ENCODE measurements at places on chromosomes 5 and 9.

DNA sequence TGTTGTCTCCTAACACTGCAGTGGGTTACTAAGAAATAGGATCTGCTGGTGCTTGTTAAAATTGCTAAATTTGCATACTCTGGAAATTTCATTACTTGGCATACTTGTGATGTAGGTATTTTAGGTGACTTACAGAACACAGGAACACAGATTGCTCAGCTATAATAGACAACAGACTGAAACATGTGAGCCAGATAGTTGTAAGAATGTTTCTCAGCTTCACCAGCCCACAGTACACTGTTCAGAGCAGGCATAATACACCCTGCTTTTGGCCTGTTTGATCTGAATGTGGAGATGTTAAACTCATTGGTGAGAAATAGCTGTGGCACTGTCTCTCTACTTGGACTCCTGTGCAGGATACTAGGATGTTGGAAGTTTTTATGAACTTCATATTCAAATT, 275.7 kb downstream of the CSNK1G3 start:
- DNase-seq = no peak

- DNase-seq = no peak
These were observed 422.7 kb downstream of the DMAC1 start for GRCh38 chr9:7376833-7377232.

DNA sequence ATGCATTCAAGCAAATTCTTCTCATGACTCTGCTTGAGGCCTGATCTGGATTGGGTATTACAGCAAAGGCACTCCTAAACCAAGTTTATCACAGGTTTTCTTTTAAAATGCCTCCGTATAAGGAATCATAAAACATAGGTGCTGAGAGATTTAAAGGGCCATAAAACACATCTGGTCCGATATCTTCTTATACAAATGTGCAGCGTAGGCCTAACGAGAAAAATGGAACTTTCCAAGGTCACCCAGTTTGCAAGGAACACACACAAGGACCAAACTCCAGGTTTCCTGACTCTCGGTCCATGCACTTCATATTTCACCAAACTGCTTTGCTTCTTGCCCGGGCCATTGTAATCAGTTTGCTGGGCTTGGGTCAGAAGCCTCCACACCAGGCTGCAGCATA, 22.1 kb downstream of the SH3RF2 start:
- DNase-seq = no peak

DNA sequence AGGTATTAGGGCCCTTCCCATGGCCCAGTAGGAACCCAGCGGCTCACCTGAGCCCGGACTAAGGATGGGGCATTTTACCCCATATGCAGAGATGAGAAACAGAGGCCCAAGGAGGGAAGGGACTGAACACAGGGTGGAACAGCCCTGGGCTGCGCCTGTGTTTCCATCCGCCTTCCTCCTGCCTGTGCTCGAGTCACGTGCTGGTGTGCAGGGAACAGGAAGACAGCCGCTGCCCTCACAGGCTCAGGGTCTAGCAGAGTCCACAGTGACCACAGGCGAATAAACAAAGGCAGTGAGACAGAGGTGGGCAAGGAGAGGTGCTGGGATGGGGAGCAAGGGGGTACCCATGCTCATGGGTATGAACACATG, 129.4 kb downstream of the C9orf50 start:
- no peak for DNase-seq

GRCh38 chr5:16550316-16550952, 66.4 kb downstream of the RETREG1 start:
- peak; percentile 66 for DNase-seq

GRCh38 chr9:20479419-20480155, 142.7 kb downstream of the MLLT3 start:
- no peak for DNase-seq

- no peak for DNase-seq
These were observed 527.8 kb downstream of the MTRR start for GRCh38 chr5:8396756-8397155.

- DNase-seq = no peak
These were observed 26.9 kb downstream of the GOLM1 start for GRCh38 chr9:86072394-86072877.

- DNase-seq = no peak
These were observed 7.6 kb downstream of the GFI1B start for GRCh38 chr9:132986114-132986513.

DNA sequence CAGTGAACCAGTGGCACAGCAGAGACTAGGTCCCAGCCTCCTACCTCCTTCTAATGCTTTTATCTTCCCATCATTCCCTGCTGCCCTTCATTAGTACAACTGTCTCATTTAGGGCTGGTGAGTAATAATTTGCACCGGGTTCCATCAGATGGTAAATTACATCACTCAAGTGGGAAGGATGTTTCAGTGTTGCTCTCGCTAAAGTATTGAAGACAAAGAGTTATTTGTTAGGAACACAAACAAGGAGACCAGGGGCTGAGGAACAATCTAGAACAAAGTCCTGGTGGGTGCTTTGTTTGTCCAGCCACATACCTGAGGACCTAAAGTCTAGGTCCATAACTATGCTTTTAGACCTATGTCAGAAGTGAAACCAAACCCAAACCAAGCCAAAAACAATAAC, 52.4 kb downstream of the SEC61B start:
- no peak for DNase-seq

DNA sequence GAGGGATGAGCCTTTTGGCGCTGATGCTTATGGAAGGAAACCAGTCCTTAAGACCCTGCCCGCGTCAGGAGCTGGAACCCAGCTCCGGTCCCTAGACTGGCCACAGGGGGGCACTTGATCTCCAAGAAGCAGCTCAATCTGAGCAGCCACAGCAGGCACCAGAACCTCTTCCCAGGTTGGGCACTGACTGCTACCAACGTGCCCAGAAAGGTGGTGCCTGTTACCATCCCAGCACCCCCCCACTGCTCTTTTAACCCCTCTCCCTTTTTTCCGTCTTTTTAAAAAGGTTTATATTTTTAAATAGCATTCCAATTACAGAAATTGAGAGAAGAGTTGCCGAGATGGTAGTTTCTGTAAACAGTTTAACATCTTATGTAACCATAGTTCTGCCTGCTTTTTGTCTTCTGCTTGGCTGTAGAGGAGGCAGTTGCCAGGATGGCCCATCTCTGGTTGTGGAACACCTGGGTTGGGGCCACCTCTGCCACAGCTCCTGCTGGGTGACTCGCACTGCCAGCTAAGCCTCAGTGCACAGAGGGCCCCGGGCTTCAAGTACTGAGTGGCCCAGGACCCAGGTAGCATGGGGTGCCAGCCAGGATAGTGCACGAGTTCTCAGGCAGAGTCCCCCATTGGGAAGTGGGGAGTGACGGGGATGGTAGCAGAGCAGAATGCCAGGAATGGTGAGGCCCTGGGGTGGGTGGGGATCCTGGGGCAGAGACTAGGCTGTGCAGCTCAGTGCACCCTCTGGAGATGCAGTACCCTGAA, 62.8 kb downstream of the PFDN1 start:
- peak; percentile 83 for DNase-seq

GRCh38 chr9:97313746-97314145, 6.3 kb downstream of the CCDC180 start:
- DNase-seq = no peak

DNA sequence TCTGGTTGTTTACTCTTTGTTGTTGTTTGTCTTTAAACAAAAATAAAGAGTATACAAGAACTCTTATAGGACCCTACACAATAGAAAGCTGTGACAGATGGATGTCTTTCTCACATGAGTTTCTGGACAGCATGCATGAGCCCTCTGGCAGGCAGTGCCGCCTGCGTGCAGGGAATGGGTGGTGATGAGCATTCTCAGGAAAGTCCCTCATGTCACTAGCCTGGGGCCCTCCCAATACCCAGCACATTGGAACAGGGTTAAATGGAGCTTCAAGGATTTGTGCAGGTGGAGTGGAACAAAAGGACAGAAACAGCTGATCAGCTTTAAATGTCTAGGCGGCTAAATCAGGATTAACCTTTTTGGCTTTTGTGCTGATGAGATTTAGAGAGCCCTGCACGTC, 181.0 kb upstream of the CD180 start:
- peak; percentile 34 for DNase-seq

- no peak for DNase-seq
These were observed 79.0 kb downstream of the GTF3C4 start for GRCh38 chr9:132749306-132749705.

DNA sequence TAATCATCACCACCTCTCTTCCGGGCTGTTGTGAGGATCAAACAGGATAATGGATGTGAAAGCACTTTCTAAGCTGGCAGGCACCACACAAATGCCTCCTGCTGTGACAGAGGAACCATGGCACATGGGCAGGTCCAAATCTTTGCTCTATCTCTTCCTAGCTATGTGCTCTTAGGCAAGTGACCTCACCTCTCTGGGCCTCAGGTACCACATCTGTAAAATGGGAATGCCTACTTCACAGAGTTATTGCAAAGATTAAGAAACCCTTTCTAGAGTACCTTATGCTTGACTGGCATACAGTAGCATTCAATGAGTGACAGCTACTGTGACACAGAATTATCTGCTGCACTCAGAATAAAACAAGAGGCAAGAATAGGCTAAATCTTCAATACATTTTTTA, 51.6 kb downstream of the CDK5RAP2 start:
- DNase-seq = no peak

DNA sequence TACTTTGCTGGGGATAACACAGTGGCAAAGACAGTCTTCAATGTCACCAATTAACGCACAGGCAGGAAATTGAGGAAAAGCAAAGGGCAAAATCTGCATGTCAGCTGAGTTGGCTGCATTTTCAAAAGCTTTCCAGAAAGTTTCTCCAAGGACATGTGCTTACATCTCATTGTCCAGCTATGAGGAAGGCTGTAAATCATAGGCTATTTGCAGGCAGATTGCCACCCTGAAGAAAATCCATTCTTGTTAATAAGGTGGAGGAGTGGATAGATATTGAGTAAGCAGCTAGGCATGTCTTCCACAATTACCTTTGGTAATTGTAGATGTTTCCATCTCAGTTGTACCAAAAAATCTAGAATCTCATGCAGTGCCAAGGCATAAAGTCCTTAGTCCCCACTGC, 278.0 kb upstream of the NUDT12 start:
- DNase-seq = no peak
